A549 treated with Mapracorat at 1 μM for 4 hours (cell line): ENCODE measurements at places on chromosomes 3 and 15. TPM values are rescaled to one million over a fixed set of nuclear protein-coding genes. Genes with fewer than 3 reads are reported as not detected.

NANOGP8 gene
- not detected in 5 replicates for total RNA-seq

GOLGB1 gene
- 14.3 to 18.6 TPM (median 15.8 TPM) in 5 replicates for total RNA-seq

PIGZ gene
- total RNA-seq, result 1.1 to 1.6 TPM (median 1.5 TPM) in 5 replicates

TMC3 gene
- total RNA-seq, result not detected in 5 replicates

ITGB5 gene
- 400 to 466 TPM (median 456 TPM) in 5 replicates for total RNA-seq

CFAP92 gene
- total RNA-seq, result 0.21 TPM in 1 of 5 replicates, not detected in the others

REC114 gene
- total RNA-seq, result not detected in 5 replicates

GOLGA8J gene
- total RNA-seq, result 0.12 to 0.17 TPM in 2 of 5 replicates, not detected in the others

SLC28A2 gene
- not detected in 5 replicates for total RNA-seq

RHCG gene
- 35.5 to 49.8 TPM (median 39.6 TPM) in 5 replicates for total RNA-seq

STX19 gene
- not detected in 5 replicates for total RNA-seq

ANKUB1 gene
- not detected in 5 replicates for total RNA-seq

DOCK3 gene
- 0.34 to 0.45 TPM (median 0.37 TPM) in 5 replicates for total RNA-seq

RNU5B-1 gene
- total RNA-seq, result not detected in 5 replicates
